Activated CD4-positive, alpha-beta memory T cell treated with anti-CD3 and anti-CD28 coated beads for 36 hours (primary cell): ENCODE measurements at places on chromosomes 11 and 22.

GRCh38 chr11:75477614-75477935 lies 44.6 kb upstream of the KLHL35 start:
- DNase-seq, result no peak

DNA sequence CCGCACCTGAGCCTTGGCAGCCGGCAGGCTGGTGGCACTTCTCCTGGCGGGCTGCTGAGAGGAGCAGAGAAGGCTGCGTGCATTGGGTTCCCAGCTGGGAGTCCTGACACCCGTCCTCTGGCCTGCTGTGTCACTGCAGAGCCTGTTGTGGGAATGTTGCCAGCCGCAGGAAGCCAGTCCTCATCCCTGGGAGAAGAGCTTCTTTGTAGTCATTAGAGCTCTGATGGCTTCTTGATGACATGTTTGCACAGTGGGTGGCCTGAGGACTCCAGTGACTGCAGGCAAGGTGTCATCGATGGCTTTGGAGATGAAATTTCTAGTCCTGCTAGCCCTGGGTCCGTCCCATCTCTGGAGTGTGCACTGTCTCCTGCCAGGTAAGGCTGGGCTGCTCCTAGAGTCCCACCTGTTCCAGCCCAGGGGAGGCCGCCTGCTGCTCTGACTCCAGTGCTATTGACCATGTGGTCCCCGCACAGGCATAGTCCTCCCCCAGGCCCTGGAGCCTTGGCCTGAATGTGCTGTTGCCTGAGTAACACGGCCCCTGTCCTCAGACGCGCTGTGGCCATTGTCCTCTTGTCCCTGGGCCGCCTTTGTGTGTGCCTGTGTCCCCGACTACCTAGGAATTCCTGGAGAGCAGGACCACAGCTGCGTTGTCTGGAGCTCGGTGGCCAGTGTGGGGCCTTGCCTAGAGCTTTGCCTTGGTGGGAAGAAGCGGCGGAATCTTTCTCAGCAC lies 129.2 kb downstream of the CACNA1I start:
- DNase-seq, result no peak

- DNase-seq, result no peak
Measured at GRCh38 chr11:7576726-7577290, 63.0 kb downstream of the PPFIBP2 start.

DNA sequence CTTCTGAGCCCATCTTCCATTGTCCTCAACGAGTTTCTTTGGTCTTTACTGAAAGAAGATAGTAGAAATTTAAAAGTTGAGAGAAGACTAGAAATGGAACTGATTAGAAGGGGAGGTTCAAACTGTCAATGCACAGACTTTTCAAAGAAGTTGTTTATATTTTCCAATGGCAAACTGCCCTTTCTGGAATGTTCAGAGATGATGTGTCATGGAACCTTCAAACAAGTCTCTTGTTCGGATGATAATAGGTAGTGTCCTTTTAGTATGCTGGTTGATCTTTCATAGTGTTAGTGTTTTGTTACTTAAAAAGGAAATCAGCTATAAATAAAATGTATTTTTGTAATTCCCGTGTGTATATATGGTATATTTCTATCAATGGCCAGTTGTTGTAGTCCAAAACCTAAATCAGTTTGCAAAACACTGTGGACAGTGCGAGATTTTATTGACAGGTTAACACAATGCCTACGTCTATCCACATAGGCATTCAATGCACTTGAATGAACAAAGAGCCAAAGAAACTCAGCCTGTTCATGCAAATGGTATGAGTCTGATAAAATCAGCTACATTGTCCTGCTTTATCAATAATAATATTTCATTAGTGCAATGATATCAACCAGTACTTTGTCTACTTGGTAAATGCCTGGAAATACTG lies 30.9 kb downstream of the C11orf91 start:
- DNase-seq, result no peak

DNA sequence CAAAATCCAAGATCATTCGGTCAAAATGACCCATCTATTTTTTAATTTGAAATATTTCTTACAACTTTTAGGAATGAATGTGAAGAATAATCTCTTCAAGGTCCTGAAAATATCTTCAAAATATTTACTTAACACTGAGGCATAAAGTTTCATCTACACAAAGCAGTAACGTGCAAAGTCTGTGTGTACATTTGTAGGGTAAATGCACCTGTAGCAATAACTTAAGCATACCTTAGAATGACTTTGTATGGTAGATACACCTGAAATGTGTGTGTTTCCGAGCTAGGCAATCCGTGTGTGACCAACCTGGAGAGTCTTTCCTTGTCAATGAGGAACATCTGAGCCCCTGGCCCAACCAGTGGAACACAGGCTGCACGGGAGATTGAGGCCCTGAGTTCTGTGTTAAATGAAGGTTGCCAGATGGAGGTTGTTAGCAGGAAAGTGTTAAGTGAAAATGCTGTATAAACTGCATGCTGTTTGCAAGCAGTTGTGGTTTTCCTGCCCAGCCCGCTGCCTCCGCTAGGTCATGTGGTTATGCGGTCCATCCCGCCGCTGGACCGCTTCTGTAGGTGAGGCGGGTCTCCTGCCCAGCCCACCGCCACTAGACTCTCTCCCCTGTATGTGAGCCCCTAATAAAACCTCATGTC lies 7.6 kb upstream of the CTR9 start:
- DNase-seq, result peak; percentile 63

GRCh38 chr11:69051381-69052342 lies 2.9 kb downstream of the TPCN2 start:
- DNase-seq, result no peak

GRCh38 chr11:45724153-45724552 lies 58.7 kb upstream of the CHST1 start:
- DNase-seq, result no peak

DNA sequence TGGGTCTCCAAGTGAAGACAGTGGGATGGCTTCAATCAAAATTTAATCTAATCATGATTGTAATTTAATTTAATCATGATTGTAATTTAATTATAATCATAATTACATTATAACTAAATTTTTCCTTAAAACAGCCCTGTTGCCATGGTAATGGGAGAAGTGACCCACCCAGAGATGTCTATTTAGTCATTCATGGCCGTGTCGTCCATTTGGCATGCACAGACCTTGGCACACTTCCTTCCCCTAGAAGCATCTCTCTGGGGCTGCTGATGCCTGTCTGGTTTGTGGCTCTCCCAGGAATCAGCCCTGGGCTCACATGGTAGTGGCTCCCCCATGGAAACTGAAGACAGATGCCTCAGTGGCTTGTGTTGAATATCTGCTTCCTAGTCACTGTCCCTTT lies 27.0 kb downstream of the P4HA3 start:
- no peak for DNase-seq

- no peak for DNase-seq
Measured at GRCh38 chr11:92340839-92341238, 116.2 kb downstream of the FAT3 start.

DNA sequence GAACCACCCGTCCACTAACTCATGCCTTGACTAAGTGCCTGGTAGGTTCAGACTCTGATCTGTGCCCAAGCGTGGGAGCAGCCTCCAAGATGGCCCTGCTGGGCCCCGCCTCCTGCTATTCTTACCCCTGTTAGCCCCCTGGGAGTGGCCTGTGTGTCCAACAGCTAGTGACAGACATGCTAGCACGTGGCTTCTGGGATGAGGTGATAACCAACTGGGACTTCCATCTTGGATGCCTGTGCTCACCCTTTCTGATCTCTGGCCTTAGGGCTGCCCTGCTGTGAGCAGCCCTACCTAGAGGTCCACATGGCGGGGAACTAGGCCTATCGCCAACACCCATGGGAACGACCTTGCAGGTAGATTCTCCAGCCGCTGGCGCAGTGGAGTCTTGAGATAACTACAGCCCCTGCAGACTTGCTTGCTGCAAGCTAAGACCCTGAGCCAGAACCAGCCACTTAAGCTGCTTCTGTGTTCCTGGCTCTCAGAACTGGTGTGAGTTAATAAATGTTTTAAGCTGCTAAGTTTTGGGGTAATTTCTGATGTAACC lies 2.7 kb downstream of the MRPL21 start:
- no peak for DNase-seq

DNA sequence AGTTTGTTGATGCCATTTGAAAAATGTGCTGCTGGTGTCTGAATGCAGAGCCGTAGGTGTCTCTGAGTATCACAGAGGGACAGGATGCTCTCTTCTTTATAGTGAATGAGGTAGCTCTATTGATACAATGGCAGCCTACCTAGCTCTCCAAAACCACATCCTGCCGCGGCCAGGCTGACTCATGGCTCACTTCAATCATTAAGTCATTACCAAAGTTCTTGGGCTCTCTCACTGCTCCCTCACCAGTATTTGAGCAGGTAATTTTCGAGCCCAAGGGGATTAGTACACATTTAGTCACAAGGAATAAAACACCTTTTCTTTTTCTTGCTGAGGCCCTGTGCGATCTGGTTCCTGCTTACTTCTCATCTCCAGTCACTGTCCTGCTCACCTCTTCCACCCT lies 509.0 kb upstream of the LARGE1 start:
- peak; percentile 24 for DNase-seq

GRCh38 chr22:21651521-21652009 lies 9.5 kb downstream of the SDF2L1 start:
- DNase-seq, result peak; percentile 31

DNA sequence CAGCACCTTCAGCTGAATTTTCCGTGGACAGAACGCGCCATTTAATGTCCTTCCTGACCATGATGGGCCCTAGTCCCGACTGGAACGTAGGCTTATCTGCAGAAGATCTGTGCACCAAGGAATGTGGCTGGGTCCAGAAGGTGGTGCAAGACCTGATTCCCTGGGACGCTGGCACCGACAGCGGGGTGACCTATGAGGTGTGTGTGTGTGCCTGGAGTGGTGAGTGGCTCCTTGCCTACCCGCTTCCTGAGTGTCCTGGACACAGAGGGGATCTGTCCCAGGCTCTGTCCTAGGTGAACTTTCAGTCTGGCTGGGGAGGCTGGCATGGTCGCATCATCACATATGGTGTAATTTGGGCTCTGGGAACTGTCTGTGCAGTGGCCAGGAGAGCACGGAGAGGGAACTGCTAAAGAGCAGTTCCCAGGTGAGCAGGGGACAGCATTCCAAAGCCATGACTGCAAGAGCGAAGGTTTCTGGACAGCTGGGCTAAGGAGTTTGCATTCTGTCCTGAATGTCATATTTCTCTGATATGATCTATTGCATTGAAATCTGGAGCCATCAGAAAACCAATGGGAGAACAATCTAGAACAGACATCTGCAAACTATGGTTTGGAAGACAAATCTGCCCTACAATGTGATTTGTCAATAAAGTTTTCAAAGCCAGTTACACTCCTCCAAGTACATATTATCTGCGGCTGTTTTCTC lies 104.3 kb downstream of the RRAS2 start:
- DNase-seq, result no peak

- no peak for DNase-seq
Measured at GRCh38 chr22:29011240-29012100, 50.2 kb downstream of the C22orf31 start.

DNA sequence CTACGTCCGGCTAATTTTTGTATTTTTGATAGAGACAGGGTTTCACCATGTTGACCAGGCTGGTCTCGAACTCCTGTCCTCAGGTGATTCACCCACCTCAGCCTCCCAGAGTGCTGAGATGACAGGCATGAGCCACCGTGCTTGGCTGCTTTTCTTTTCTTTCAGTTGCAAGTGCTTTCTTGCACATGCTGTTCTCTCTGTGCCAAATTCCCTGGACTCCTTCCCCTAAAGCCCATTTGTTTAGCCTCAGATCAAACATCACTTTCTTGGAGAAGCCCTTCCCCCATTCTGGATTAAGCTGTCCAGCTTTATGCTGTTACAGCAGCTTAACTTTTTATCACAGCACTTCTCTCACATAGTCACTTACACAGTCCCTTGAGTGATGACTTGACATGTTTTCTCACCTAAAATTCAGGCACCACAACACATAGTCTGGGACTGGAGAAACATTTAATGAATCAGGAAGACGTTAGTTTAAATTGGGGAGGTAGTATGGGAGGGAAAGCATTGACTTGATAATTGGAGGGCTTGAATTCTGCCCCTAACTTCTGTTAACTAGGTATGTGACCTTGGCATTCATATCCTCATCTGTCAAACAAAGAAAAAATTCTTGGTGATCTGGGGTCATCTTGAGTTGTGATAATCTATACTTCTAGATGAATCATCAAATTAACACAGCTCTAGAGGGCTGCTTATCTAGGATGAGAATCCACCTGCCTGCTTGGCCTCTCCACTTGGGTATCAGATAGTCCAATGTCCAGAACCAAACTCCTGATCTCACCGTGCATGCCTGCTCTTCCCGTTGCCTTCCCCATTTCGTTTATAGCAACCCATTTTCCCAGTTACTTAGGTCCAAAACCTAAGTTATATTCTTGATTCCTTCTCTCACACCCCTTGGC lies 18.4 kb downstream of the ACO2 start:
- DNase-seq, result no peak

- no peak for DNase-seq
Measured at GRCh38 chr22:32922186-32922585, 120.7 kb downstream of the TIMP3 start.

- DNase-seq, result no peak
Measured at GRCh38 chr11:77647654-77648305, 10.2 kb upstream of the CLNS1A start.
